Motor neuron (in vitro differentiated cells): ENCODE measurements at places on chromosomes 16 and 17. TPM values are rescaled to one million over a fixed set of nuclear protein-coding genes. Genes with fewer than 3 reads are reported as not detected.
A peak's percentile ranks its signal among the peaks of the same experiment; 100 is the strongest.

The SLFN14 gene
- 0.45 TPM in 1 of 2 replicates, not detected in the other for total RNA-seq

The KRTAP17-1 gene
- not detected in 2 replicates for total RNA-seq

The GUCY2D gene
- 0.97 TPM in 1 of 2 replicates, not detected in the other for total RNA-seq

The HASPIN gene
- total RNA-seq = 5.9 and 7.5 TPM in 2 replicates

The KRT15 gene
- total RNA-seq = 4.0 and 5.0 TPM in 2 replicates

The KRT32 gene
- not detected in 2 replicates for total RNA-seq

DNA sequence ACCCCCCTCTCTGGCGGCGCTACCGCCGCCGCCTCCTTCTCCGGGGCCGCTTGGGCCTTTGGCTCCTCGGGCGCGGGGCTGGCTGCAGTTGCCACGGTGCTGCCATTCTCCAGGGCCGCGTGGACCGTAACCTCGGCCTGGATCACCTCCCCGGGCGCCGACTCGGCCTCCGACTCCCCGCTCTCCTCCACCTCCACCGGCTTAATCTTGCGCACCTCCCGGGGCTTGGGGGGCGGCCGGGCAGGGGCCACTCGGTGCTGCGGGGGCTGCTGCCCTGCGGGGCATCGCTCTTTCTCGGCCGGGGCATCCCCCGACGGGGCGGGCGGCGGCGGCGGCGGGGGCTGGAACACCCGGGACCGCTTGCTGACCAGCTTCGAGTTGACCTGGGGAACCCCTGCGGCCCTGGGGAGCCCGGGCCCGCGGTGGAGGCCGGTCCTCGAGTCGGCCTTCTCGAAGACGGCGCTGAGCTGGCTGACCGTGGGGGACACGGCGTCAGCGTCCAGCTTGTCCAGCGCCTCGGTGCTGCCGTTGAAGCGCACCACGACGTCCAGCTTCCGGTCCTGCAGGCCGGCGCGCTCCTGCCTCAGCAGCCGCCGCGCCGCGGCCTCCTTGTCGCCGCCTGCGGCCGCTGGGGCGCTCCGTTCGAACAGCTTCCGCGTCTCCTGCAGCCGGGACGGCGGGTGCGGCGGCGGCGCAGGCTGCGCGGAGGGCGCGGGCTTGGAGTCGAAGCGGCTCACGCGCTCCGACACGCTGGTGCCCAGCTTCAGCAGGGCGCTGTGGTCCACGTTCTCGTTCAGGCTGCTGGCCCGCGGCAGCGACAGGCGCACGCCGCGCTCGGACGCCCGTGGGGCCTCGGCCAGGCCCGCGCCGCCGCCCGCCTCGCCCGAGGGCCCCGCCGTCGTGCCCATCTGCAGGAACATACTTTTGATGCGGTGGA, 792 bp downstream of the PPP1R9B start:
- no peak for ATAC-seq

DNA sequence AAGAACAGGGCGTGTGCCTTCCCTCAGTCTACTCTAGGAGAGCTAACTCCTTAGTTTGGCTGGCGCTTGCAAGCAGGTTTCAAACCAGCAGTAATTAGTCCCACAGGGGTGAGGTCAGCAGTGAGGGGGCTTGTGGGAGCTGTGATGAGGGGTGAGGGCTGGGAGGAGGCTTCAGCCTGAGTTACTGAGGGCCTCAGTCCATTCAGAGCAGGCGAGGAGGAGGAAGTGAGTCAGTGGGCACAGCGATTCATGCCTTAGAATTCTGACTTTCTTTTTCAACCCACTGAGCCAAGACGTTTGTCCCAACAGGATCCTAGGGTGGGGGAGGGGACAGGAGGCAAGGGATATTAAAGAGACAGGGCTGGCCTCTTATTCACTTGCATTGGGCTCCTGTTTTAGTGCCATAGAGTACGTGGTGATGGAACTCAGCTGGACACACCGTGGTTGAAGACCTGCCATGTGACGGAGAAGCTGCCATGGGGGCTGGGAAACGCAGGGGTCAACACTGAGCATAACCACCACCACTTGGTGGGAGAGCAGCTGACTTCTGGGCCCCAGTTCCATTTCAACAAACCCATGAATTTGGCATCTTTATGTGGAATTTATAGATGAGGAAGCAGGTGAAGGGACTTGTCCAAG, 8.3 kb upstream of the ITGA3 start:
- peak; percentile 85 for ATAC-seq

DNA sequence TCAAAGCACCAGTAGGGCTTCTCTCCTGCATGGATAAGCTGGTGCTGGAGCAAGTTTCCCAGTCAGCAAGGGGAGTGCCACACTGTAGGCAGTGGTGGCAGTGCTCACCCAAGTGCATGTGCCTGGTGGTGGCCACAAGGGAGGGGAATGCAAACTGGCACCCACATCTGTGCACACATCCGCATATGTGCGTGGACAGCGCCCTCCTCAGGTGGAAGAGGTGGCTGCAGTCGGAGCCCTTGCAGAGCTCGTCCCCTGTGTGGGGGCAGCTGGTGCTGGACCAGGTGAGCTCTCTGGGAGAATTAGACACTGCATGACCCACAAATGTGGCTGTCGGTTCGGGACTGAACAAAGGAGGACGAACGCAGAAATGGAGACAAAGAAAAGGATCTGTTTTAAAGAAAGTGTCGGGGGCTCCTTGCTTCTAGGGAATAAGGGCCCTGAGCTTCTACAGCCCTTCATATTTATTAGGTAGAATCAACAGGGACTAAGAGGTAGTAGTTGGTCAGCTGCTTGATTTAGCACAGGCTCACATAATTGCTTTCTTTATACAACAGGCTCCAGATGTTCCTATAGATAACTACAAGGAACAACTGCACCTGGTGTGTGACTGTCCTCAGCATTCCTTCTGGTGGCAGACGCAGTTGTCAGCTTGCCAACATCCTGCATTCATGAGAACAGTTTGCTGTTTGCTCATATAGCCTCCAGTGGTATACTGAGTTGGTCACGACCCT, 5.3 kb upstream of the ZNF689 start:
- peak; percentile 14 for ATAC-seq

- ATAC-seq = no peak
These were observed 44.4 kb downstream of the RBFOX3 start for GRCh38 chr17:79566251-79566955.

DNA sequence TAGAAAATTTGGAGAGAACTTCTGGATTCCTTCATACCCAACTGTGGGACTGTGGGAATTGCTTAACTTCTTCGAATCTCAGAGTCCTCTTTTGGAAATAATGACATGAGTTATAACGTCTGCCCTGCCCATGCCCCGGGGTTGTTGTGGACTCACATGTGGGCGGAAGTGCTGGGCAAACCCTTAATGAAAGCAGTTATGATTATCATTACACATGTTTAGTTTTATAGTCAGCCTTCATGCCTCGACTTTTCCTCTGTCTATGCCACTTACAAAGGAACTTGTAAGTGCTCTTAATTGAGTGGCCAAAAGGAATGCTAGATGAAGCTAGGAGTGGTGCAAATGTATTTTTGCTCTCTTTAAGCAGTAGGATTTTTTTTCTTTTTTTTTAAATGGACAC, 3.9 kb downstream of the KRT27 start:
- no peak for ATAC-seq

DNA sequence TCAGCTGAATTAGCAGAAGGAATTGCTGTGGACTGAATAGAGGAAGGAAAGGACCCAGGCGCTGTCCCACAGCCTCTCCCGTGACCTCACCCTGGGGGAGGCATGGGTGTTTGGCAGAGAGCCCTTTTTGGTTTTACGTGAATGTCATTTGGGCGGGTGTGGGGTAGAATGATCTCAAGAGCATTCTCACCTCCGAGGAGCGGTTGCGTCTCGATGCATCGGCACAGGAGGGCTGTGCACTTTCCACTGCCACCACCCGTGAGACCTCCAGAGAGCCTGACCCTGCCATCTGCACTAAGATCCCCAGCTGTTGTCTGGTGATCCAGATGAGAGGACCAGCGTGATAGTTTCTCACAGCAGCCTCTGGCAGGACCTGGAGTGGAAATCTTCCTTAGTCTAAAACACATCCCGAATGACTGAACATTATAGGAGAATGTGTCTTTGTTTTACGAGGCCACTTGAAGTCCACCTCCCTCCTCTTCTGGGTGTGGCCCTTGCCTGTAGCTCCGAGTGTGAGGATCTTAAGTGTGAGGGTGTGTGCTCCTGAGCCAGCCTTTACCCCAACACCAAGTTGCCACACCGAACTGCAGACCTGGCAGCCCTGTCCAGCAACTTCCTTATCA, 29.3 kb downstream of the FOXK2 start:
- ATAC-seq = no peak

GRCh38 chr16:57994778-57995177, 5.7 kb downstream of the ZNF319 start:
- peak; percentile 34 for ATAC-seq

GRCh38 chr17:48618256-48618896, 3.3 kb upstream of the HOXB8 start:
- peak; percentile 91 for ATAC-seq

GRCh38 chr16:84278333-84278732, 16.3 kb upstream of the WFDC1 start:
- ATAC-seq = no peak

DNA sequence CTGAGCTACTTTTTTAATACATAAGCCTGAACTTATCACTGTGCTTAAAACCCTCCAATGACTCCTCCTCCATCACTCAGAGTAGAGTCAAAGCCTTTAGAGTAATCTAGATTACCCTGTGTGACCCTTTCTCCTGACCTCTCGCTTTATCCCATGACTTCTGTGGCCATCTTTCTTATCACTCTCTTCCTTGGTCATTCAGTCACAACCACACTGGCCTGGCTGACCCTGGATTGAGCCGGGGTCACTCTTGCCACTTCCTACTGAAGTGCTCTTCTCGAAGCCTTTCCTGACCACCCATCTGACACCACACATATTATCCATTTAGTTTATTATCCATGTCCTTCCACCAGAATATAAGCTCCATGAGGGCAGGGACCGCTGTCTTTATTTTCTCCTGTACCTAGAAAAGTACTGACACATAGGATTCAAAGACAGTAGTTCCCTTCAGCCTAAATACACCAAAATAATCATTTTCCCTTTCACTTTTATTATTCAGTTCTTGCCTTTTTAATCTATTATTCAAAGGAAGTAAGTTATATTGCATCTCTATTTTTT, 28.0 kb upstream of the ABCA9 start:
- ATAC-seq = no peak

GRCh38 chr16:83681381-83681956, 126.3 kb upstream of the HSBP1 start:
- ATAC-seq = peak; percentile 40

GRCh38 chr16:23435500-23435899, 17.5 kb downstream of the COG7 start:
- ATAC-seq = no peak

GRCh38 chr17:15171167-15172047, 93.7 kb downstream of the PMP22 start:
- peak; percentile 98 for ATAC-seq
